Psoas muscle (tissue), 8 donors: ENCODE measurements at places on chromosomes 6 and 20. TPM values are rescaled to one million over a fixed set of nuclear protein-coding genes. Genes with fewer than 3 reads are reported as not detected.

CALHM6 gene
- total RNA-seq, result not detected

GRCh38 chr6:168826726-168827585 is 386.0 kb downstream of the SMOC2 start:
- DNase-seq, result no peak

GRCh38 chr6:151385177-151385576 is 6.2 kb downstream of the ZBTB2 start:
- no peak for DNase-seq

LCA5 gene
- total RNA-seq, result 1.4 TPM

GRCh38 chr20:855466-856360 is 22.2 kb downstream of the FAM110A start:
- DNase-seq, result no peak

HEY2 gene
- total RNA-seq, result 5.2 TPM

LHFPL5 gene
- total RNA-seq, result not detected

DUSP22 gene
- 49.0 TPM for total RNA-seq

DNA sequence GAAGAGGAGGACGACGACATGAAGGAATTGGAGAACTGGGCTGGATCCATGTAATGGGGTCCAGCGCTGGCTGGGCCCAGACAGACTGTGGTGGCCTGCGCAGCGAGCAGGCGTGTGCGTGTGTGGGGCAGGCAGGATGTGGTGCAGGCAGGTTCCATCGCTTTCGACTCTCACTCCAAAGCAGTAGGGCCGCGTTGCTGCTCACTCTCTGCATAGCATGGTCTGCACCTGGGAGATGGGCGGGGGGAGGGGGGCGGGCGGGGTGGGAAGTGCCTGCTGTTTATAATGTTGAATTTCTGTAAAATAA is 42.3 kb downstream of the CHMP4B start:
- no peak for DNase-seq

DNA sequence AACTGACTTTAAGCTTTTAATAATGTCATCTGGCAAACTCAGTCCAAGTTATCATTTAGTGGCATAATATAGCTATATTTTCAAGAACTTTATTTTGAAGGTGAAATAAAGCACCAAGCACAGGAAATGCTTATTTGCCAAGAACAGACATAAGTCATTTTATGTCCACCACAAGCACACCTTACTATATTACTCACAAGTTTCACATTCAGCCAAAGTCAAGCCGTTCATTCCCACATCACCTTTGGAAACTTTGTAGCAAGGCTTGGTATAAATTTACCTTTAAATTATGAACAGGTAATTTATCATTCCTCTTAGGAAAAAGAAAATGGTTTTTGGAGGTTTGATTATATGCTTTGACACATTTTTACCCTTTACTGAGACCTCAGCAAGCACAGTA is 236.8 kb upstream of the FKBP1C start:
- DNase-seq, result no peak

GRCh38 chr6:157520596-157521361 is 139.8 kb downstream of the ZDHHC14 start:
- DNase-seq, result no peak

DNA sequence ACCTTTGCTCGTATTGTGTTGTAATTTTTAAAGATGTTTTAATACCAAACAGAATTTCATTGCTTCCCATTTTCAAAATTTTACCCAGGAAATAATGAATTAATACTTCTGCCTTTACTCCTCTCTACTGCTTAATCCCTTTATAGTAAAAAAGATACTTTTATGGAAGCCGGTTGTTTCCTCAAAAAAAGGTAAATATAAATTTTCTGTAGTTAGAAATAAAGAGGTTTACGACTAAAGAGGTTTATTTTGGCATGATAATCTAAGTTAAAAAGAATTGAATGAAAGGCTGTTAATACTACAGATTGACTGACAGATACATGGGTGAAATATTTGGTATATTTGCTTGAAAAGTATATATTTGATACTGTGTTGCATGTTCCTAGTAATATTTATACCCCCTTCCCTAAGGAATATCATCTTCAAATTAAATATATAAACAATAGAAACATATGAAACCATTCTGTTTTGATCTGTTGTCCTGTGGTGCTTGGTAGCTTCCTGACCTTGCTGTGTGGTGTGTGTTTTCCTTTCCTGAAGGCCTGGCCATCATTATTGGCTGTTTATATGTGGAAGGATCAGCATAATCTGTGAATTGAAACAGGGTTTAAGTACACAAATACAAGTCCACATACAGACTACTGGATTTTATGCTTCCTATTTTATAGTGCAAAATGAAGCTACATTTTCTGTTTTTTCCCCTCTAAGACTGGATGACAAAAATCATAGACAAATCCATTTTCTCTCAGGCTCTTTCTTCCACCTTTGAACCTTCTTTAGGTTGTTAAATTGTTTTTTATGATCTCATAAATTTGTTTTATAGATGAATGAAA is 2.3 kb downstream of the LIN28B start:
- DNase-seq, result no peak

GRCh38 chr6:39669973-39670342 is 55.2 kb downstream of the KIF6 start:
- DNase-seq, result no peak

DNA sequence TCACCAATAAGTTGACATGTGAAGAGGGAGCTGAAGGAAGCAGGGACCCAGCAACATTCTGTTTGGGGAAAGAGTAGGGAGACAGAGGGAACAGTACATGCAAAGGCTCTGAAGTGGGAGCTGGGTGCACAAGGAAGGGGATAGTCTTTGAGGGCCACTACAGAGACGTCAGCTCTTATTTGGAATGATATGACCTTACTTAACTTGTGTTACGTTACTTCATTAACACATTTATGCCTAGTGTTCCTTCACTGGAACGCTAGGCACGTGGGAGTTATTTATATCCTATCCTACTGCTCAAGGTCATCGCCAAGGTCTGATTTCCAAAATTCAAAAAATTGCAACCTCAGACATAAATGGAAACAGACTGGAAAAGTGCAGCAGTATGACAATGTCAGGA is 20.2 kb downstream of the NAPB start:
- no peak for DNase-seq

GRCh38 chr6:109124219-109124618 is 28.9 kb downstream of the CEP57L1 start:
- no peak for DNase-seq

- DNase-seq, result no peak
These were observed 12.9 kb upstream of the CEP85L start for GRCh38 chr6:118663993-118664985.
